Stimulated activated CD8-positive, alpha-beta memory T cell treated with anti-CD3 and anti-CD28 coated beads, Interleukin-2, amount 100 ng/mL, for 1 hour (primary cell): ENCODE measurements at places on chromosomes 5 and 9.

DNA sequence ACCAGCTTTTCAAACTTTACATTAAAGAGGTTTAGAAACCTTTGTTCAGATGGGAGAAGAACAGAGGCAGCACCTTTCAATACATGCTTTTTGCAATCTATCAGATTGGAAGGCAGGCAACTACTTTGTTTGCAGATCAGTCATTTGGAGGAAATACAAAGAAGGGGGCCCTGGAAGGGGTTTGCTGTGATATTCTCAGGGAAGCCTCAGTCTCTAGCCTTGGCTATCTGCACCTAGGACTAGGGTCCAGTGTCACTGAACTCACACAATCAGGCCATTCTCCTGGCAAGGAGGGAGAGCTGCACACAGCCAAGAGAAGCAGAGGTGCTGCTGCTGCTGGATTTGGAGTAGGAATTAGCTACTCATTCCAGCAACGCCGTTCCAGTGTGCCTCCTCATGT lies 79.5 kb downstream of the CRB2 start:
- DNase-seq = no peak

DNA sequence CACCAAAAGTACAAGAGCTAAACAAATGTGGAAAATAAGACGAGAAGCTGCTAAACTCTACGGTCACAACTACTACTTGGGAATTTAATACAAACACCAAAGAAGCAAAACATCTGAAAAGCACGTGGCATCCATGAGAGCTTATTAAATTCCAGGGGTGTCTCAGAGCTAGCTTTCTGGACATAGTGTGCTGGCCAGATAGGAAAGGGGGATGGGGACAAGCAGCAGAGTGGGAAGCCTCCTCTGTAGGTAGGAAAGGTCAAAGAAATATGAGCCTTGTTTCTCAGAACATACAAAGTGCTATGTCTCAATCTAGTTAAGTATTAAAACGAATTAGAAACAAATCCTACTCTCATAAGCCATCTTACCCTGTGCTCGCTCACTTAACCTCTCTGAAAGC lies 51.3 kb upstream of the GOLPH3 start:
- no peak for DNase-seq

DNA sequence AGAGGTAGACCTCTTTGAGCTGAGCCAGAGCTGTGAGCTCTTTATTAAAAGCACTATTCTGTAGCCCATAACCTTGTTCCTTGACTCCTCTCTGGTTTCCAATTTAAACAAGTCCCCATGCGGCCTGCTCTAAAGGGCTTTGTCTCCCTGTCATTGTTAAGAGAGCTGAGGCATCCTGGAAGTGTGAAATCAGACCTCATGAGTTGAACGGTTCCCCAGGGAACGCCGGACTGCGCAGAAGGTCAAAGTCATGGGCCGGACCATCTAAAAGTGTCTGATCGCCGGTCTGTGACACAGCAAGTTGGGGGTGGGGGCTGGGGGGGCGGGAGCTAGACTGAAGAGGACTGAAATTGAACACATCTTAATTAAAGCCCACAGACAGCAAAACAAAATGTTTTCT lies 265.8 kb downstream of the SLF1 start:
- DNase-seq = no peak

- no peak for DNase-seq
Observed at GRCh38 chr5:122788996-122789395, 14.1 kb downstream of the SNX2 start.

- no peak for DNase-seq
Observed at GRCh38 chr9:76215066-76215465, 179.2 kb downstream of the RFK start.

DNA sequence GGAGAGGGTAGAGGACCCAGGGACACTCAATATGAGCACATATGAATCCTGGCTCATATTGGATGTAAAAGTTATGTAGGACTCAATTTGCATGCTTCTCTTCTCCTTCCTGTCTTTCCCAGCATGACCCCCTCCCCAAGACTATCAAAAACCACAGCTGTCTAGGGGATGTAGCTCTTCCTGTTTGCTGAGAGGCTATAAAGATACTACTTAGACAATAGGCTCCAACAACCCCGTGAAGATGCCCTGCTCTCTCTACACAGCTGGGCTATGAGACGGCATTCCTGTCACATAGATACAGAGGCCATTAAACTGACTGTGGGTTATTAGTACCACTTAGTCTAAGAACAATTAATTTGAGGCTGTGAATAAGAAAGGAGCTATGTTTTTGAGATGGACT lies 56.5 kb upstream of the PCSK1 start:
- no peak for DNase-seq

DNA sequence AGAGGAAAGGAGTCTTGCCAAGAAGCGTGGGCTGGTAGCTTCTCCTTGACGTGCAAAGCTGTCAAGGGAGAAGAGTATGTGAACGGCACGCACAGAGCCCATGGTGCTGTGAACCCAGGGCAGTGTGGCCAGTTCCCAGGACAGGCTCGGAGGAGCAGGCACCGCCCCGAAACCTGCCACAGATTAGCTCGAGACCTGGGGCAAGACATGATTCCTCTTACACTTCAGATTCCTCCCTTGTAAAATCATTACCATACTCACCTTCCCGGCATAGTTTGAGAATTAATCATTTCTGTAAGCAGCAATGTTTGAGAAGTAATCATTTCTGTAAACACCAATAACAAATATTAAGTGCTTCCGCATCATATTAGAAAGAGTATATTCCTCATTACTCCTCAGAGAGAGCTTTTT lies 19.9 kb downstream of the GOLM1 start:
- DNase-seq = no peak

- no peak for DNase-seq
Observed at GRCh38 chr9:81819859-81820546, 108.2 kb upstream of the SPATA31D4 start.

DNA sequence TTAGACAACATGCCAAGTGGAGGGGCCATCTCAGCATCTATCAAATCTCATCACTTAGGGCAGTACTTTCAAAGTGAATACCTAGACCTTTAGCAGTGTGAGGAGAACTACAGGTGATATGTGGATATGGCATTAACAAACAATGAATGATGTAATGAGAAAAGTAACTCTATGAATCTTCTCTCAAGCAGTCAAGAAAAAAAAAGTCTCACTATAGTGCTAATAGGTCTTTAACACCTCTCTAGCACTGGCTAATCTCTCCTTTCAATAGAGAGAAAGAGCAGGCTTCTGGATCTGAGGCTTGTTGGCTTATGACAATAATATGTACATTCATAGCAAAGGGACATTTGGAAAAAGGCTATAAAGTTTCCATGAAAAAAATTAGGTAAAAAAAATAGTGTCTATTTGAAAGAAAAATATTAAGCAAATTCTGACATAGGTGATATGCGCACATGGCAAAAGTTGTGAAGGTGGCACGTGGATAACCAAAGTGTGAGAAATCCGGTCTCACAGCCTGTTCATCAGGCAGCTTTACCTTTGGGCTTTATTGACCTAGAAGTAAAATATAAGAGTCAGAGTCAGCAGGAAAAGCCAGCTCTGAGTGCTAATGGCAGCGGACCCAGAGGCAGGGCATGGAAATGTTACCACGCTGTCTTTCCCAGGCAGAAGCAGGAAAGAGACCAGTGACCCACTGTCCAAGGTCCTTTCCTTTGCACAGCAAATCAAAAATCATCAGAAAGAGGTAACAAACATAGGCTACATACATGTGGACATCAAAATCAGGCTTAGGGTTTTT lies 203.4 kb downstream of the EFNA5 start:
- DNase-seq = no peak

- no peak for DNase-seq
Observed at GRCh38 chr5:77367741-77368140, 124.4 kb downstream of the WDR41 start.

GRCh38 chr5:159887050-159887449 lies 29.2 kb upstream of the ADRA1B start:
- no peak for DNase-seq

GRCh38 chr9:5569409-5569808 lies 59.1 kb downstream of the PDCD1LG2 start:
- DNase-seq = no peak

DNA sequence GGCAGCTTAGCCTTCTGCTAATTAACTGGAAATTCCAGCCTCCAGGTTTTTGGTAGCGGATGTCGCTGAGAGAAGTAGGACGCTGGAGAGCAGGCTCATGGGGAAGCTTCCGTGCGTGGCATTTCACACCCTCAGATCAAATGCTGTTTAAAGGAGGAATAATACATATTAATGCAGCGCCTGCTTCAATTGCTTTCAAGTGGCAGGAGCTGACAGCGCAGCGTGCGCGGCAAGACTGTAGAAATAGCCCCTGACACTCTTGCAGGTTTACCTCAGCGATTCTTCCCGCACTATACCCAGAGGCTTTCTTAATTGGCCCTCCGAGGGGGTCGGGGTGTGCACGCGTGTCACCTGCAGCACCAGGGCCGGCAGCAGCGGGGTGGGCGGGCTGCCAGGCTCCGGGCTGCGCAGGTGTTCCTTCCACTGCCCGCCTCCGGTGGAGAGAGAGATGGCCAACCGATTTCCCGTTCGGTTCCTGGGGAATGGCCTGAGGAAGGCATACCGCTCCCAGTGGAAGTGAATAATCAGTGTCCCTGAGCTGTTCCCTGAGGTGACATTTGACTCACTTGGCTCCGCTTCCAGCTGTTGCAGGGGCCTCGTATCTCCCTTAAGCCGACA lies 427.9 kb downstream of the KCTD16 start:
- DNase-seq = no peak

DNA sequence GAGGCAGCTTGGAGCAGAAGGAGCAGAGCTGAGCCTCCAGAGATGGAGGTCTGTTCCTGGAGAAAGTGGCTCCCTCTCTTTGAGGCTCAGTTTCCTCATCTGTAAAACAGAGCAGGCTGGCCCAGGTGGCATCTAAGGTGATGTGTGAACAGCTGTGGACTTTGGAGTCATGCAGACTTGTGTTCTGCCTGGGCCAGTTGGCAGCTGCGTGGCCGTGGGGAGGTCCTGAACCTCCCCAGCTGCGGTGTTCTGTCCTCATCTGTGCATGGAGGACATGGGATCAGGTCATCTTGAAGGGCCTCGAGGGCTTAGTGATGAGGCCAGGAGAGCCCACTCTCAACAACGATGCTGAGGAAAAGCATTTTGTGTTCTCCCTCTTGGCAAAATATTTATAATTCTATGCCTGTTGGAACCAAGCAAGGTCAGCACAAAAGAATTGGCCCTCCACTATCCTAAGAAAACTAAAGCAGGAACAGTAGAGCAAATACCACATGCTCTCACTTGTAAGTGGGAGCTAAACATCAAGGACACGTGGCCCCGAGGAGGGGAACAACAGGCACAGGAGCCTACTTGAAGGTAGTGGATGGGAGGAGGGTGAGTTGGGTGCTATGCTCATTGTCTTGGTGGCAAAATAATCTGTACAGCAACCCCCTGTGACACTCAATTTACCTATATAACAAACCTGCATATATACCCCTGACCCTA lies 63.2 kb upstream of the COL15A1 start:
- DNase-seq = no peak

- no peak for DNase-seq
Observed at GRCh38 chr9:71384343-71384742, 262.9 kb upstream of the TRPM3 start.

- no peak for DNase-seq
Observed at GRCh38 chr9:101566904-101567724, 27.7 kb downstream of the PPP3R2 start.

DNA sequence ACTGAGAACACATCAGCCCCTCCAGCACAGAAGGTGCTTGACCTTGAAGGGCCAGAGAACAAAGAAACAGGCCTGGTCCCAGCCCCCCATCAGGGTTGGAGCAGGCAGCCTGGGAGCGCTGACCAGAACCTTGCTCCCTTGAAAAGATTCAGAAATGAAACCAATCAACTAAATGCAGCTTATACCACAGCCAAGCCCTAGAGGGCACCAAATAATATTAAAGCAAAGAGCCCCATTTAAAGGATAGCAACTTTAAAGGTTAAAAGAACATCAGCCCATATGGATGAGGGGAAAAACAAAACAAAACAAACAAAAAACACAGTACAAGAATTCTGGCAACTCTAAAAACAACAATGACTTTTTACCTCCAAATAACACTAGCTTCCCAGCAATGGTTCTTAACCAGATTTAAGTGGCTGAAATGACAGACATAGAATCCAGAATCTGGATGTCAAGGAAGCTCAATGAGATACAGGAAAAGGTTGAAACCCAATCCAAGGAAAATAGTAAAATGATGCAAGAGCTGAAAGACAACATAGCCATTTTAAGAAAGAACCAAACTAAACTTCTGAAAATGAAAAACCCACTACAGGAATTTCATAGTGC lies 471.9 kb downstream of the MTRR start:
- no peak for DNase-seq

- DNase-seq = no peak
Observed at GRCh38 chr9:70130266-70130665, 86.6 kb downstream of the MAMDC2 start.

GRCh38 chr5:175696139-175696854 lies 38.4 kb downstream of the HRH2 start:
- peak; percentile 45 for DNase-seq

GRCh38 chr5:172683645-172684471 lies 42.8 kb downstream of the NEURL1B start:
- peak; percentile 41 for DNase-seq

- no peak for DNase-seq
Observed at GRCh38 chr5:8953016-8953415, 592.9 kb downstream of the SEMA5A start.

GRCh38 chr5:158979749-158980521 lies 119.8 kb downstream of the EBF1 start:
- DNase-seq = no peak

- no peak for DNase-seq
Observed at GRCh38 chr5:164345173-164345849, 839.9 kb downstream of the MAT2B start.

GRCh38 chr9:84478996-84479395 lies 138.4 kb upstream of the SLC28A3 start:
- DNase-seq = no peak

DNA sequence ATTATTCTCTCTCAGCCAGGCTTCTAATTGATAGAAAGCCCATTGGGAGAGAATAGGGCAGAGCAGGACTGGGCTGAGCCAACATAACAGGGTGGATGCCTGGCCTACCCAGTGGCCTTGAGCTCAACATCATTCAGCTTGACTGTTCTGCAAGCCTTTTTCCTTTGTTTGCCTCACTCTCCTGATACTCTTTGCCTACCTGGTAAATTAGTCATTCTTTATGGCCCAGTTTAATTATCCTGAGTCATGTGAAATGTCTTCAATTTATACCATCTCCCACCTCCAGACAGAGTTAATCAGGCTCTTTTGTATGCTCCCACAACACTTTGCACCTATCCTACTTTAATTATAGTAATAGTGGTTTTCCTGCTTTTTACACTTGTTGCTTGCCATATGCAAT lies 13.6 kb downstream of the GLRA1 start:
- no peak for DNase-seq

- no peak for DNase-seq
Observed at GRCh38 chr5:72476721-72477120, 30.5 kb downstream of the ZNF366 start.

- no peak for DNase-seq
Observed at GRCh38 chr9:126857261-126857960, 3.0 kb upstream of the ZBTB34 start.

DNA sequence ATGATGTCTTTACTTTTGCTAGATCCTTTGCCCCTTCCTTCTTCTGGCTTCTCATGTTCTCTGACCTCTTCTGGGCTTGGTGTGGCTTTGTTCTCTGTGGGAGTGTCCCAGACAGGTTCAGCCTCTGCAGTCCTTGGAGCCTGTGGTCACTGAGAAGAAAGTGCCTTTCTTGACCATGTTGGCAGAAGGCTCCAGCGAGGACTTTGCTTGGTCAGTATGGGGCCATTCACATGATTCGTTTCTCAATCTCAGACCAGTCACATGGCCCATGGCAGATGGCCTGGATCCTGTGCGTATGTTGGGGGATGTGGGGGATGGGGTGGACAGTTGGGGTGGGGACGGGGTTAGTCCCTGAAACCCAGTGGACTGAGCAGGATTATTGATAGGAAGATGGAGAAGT lies 274.1 kb downstream of the ARHGAP26 start:
- DNase-seq = no peak
